Peyer's patch (tissue), 4 donors: ENCODE measurements at places on chromosomes 3 and 15. TPM values are rescaled to one million over a fixed set of nuclear protein-coding genes. Genes with fewer than 3 reads are reported as not detected.

DNA sequence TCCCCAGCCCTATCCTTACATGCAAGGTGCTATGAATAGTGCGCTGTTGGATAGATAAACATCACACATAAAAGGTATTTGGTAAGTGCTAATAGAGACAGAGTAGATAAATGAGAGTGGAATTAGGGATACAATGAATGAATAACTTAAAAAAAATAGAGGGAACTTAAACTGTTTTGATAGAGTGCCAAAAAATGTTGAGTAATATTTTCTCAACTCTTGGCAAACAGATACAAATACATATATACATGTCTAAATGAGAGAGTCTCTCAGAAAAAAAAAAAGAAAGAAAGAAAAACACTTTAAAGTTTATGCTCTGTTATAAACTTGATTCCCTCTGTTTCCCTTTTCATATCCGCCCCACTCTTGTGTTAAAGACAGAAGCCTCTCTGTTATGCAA, 667.4 kb downstream of the ROBO2 start:
- DNase-seq, result no peak

DNA sequence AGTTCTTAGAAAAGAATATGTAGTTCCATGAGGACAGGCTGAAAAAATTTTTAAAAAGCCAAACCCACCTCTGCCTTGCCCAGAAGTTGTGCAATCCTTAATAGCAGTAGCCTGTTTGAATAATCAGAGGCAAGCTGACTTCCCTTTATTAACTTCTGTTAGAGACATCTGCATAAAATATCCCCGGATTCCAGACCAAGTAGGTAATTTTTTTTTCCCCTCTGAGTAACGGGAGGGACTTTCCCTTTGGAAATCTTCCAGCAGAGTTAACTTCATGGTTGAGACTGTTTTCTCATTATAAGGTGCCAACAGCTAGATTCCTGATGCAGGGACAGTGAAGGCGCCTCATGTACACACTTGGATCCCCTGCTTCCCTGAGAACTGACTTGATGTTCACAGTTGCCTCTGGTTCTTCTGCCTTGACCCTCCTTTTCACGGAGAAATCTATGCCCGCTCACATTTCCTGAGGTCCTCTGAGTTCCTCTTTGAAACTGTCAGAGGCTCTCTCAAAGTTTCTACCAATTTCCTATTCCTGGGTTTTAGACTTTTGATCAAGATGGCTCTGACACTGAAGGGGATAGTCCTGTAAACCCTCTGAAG, 227.6 kb upstream of the BHLHE40 start:
- no peak for DNase-seq

GRCh38 chr15:40247406-40247971, 8.6 kb downstream of the PAK6 start:
- DNase-seq, result no peak

DNA sequence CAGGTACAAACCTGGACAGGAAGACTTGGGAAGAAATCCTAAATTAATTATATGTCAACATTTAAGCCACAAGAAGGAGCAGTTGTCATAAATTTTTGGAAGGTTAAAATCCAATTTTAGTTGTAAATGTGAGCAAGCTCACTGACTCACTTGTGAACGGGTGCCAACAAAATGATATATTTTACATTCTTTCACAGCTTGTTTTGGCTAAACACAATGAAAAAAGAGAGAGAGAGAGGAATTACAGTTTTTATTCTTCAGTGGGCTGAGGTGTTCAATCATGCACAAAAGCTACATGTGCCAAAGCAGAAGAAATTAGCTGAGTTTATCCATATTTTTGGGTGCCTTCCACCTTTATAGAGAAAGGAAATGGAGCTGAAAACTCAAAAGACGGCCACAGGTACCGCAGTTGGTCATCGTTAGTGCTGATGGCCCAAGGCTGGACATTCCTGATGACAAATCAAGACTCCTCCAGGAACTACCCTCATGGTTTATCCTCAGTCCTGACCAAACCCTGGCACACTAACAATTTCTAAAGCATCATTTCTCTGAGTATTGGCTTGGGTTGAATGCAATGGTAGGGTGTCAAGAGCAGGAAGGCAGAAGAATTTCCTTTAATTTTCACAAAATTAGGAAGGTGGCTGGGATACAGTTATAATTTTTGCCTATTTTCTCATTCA, 37.6 kb upstream of the WNT5A start:
- DNase-seq, result no peak

DNA sequence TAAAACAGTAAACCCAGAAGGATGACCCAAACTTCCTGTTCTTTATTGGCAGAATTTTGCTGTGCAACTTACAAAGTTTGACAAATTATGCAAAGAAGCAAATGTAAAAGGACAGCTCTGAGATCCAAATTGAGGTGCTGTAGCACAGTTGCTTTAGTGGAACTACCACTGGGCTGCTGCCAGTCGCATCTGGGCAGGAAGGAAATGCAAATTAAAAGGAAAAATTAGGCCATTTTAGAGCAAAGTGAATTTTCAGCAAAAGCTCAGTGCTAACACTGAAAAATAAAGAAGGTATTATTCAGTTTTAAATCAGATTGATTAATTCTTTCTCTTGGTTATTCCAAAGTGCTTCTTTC, 104.5 kb downstream of the ZMAT3 start:
- no peak for DNase-seq

DNA sequence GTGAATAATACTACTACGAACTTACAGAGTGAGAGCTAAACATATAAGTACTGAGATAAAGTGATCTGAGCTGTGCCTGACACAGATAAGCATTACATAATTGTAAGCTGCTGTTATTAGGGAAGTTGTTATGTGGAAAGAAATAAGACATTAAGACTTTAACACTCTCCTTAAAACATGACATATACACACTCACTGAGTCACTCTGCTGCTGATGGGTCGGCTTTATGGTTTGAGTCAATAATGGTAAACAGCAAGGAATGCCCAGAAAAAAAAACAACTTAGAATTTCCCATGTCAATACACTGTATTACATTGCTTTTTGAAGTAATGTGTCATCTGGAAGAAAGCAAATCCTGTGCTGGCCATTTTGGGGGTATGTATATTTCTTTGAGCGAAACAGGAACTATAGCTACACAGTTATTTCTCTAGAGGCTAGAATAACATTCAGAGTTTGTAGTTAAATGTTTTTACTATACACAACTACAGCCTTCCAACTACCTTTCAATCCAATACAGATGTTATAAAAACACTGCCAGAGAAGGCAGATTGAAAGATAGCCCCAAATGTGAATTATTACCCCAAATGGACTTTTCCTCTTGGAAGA, 22.8 kb upstream of the SPRED1 start:
- no peak for DNase-seq

DNA sequence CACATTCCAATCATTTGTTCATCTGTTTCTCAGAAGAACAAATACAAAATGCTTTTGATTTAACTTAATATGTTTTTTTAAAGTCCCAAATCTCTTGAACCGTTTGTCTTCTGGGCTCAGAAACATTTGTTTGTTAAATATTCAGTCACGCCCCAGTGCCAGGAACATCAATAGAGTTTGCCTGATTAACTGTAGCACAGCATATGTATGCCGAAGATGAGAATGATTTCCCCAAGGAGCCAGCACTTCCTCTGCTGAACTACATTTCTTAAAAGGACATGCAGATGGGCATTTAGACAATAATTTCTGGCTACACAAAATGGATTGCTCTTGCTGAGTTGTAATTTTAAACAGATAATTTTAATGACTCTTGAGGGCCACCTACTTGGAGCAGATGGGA, 191.6 kb upstream of the FAM3D start:
- DNase-seq, result no peak

GRCh38 chr15:36887214-36887961, 213.0 kb downstream of the MEIS2 start:
- DNase-seq, result no peak

DNA sequence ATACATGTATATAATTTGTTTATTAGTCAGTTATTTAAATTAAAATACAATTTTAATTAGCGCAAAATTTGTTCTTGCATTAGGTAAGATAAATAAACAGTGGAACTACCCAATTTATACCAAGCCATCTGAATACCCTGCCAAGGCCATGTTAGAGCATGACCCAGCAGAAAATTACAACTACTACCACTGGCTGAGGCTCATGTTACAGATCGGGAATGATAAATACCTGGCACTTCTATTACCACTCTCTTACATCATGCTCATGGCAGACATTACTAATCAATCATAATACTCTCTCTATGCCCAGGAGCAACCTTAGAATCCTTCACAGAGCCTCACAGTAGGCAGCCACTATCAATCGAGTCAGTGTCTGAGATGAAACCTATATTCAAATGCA, 21.2 kb upstream of the LMOD3 start:
- no peak for DNase-seq

GRCh38 chr3:75192146-75192616, 471.9 kb upstream of the FRG2C start:
- DNase-seq, result no peak

DNA sequence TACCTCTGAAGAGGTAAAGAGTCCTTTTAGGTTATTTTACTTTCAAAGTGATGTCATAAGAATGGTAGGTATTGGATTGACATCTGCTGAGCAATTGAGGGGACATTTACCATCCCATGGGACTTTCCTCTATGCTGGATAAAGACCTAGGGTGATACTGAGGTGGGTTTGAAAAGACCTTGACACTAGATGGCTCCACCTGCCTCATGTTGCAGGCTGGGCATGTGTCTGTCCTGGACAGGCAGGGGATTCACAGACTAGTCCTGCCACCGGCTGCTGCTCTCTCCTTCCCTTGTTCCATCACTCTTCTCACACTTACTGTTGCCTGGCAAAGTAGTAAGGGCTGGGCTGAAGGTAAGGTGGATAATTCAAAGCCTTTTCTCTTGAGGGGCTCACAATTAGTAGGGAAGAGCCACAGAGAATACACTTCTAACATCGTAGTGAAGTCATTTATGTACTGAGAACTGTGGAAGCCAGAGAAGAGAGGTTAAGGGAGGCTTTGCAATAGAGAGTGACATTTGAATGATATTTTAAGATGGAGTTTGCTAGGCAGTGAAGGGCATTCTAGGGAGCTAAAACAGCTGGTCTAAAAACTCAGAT, 27.7 kb downstream of the TRAK1 start:
- no peak for DNase-seq

- no peak for DNase-seq
These were observed 231.2 kb upstream of the CADM2 start for GRCh38 chr3:84727616-84728015.

DNA sequence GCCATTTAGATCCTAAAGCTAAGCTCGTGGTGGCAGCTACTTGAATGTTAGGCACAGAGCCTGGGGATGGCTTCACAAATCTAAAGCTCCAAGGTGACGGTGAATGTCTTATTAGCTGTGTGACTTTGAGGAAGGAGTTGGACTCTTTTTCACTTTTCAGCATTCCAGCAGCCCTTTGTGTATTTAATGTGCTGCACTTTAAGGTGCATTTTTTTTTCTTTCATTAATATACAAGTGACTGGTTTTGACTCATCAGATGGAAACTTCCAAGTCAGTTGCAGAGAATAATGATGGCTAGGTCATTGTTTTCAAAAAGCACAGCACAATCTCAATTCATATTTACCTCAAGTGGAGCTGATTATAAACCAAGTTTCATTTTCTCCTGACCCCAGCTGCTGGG, 55.8 kb downstream of the TMED3 start:
- no peak for DNase-seq

DNA sequence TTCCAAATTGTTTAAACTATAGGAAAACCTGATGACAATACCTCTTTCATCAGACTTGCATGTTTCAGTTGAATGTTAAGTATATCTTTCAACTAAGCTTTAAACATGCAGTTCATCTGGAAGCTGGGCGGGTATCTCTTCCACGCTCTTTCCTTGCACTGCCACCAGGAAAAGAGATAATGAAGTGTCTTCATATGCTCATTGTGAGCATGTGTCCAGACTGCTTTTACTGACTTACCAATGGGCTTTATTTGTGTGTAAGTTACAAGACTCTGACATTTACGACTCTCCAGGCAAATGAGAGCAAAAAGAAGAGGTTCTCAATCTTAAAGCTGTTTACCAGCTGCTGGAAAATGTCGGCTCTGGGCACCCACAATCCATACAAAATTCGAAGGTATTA, 52.8 kb downstream of the TMEM212 start:
- no peak for DNase-seq

- no peak for DNase-seq
These were observed 29.6 kb upstream of the SGO1 start for GRCh38 chr3:20215636-20216035.

DNA sequence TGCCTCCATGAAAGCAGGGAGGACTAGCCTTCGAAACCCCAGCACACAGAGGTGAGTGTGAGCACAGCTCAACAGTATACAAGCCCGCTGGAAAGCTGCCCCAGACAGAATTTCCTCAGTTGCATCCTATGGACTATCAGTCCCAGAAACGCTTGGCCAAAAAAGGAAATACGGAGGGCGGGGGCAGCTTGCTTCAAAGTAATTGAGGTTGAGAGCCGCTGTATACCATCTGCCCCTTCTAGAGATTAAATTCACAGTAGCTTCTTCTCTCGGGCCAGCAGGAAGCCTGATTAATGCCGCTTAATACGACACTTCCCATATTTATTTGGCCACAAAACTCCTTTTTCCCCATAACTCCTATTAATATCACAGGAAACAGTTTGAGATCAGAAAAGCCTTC, 88.7 kb downstream of the LIPC start:
- no peak for DNase-seq

- no peak for DNase-seq
These were observed 81.4 kb downstream of the MBNL1 start for GRCh38 chr3:152350139-152350538.

GRCh38 chr15:31472636-31473384, 146.2 kb downstream of the KLF13 start:
- peak; percentile 62 for DNase-seq

DNA sequence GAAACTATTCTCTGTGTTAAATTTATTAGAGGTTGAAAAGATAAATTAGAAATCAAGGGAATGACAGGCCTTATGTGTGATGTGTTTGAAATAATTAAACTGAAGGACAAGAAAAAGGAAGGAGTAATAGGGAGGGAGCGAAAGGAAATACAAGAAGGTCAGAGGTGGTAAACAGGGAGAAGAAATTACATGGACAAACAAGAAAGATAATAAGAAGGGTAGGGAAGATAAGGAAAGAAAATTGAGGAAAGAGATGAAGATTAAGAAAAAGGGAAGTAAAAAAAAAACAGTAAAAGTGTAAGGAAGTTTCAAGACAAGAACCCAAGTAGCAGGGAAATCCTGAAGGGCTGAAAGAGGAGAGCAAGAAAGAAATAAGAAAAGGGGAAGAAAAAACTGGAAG, 26.2 kb upstream of the ANXA2 start:
- DNase-seq, result no peak

- no peak for DNase-seq
These were observed 24.4 kb downstream of the SELENOT start for GRCh38 chr3:150627557-150627956.

- DNase-seq, result peak; percentile 22
These were observed 292.0 kb downstream of the RPLP1 start for GRCh38 chr15:69744391-69745162.

GRCh38 chr15:60883691-60884640, 345.1 kb downstream of the RORA start:
- DNase-seq, result no peak

The TUSC7 gene
- not detected for total RNA-seq

The NXPE3 gene
- 3.9 TPM for total RNA-seq

The CNTN4 gene
- total RNA-seq, result 5.4 TPM

The COL6A5 gene
- not detected for total RNA-seq

The SELENOS gene
- total RNA-seq, result 119 TPM

The PODXL2 gene
- 15.6 TPM for total RNA-seq

The INSYN1 gene
- total RNA-seq, result 3.3 TPM

The CCDC54 gene
- not detected for total RNA-seq

The CFAP91 gene
- total RNA-seq, result not detected

The CYP19A1 gene
- not detected for total RNA-seq

The ZWILCH gene
- 8.3 TPM for total RNA-seq

The CIDEC gene
- 171 TPM for total RNA-seq

The VWA5B2 gene
- total RNA-seq, result 0.83 TPM

The SLC51A gene
- total RNA-seq, result 25.6 TPM

The ZMAT3 gene
- total RNA-seq, result 9.8 TPM
